D341Med (cell line): ENCODE measurements at places on chromosomes 6 and 20.

GRCh38 chr6:51137777-51138176 lies 319.1 kb downstream of the TFAP2B start:
- no peak for DNase-seq

- DNase-seq = peak; percentile 85
Measured at GRCh38 chr6:35449287-35449881, 2.8 kb upstream of the FANCE start.

GRCh38 chr6:140414966-140415620 lies 1040.6 kb upstream of the CITED2 start:
- DNase-seq = peak; percentile 8

DNA sequence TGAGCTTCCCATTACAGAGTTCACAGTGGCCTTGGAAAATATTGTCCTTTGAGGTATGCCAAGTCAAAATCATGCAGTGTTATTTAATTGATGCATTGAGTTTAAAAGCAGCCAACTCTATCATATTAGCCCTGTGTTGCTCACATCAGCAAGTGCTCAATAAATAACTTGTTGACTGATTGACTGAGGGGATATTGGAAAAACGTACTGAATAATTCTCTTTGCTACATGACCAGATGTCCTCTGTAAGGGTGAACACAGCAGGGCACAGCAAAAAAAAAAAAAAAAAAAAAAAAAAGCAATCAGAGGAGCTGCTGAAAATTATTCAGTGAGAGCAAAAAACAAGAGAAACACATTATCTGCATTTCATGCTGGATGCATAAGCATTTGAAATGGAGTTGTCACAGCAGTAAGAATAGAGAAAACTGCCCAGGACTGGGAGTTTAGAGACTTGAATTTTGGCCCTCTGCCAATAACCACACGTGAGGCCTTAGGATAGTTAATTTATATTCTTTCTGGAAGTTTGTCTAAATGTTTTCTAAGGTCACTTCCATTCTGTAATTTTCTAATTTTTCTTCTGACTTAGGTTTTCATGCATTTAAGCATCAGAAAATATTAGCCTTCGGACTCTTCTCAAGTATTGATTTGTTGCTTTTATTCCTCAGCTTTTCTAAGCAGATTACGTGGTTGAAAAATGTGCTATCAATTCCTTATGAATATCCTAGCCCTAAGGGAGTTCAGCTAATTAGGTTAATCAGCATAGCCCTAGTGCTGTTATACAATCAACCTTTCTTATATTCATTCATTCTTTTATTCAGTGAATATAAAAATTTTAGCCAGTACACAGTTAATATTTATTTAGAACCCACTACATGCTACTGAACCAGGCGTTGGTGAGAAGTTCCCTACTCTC lies 246.8 kb upstream of the STXBP5 start:
- DNase-seq = no peak

- DNase-seq = no peak
Measured at GRCh38 chr20:9130521-9130920, 61.6 kb downstream of the PLCB4 start.

DNA sequence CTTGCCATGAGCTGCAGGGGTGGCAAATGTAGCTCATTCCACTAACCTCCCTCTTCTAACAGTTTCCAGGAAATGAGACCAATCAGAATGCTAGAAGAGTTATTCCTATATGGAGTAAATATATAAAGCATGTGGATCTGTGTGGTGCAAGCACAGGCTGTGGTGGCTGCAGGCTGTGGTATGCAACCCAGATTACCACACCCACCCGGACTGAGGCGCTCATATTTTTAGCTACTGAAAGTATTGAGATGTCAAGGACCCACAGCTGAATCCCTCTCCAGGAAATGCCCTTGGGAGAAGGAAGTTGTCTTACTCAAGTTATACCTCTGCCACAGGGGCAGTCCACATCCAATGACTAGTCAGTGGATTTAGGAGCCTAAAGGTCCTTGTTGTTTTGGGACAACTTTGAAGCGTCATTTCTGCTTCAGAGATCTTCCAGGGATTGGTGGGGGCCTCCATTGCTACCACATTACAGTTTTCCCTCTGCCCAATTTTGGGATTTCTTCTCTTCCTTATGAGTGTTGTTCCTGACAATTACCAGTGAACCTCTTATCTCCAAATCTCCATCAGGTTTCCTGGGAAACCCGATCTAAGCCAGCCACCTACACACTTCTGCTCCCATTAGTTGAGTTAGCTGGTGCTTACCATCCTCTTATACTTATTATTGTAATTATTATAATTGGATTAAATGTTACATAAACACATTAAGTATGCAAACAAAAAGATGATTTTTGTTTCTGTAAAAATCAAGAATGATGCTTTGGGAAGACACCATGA lies 12.1 kb upstream of the REPS1 start:
- DNase-seq = no peak

DNA sequence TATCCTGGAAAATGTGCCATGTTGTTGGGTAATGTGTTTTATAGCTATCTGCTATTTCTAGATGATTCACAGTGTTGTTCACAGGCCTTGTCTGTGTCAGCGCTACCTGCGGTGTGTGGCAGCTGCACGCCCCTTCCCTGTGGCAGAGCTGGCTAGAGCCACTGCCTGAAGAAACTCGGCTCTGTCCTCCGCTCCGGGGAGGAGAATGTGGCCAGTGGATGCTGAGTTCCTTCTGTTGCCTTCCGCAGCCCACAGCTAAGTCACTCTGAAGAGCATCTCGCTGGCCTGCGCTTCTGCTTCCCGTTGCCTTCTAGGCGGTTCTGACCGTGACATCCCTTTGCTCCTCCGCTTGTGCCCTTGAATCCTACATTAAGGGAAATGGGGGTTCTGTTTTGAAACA lies 135.1 kb downstream of the PLG start:
- no peak for DNase-seq

- DNase-seq = no peak
Measured at GRCh38 chr6:155247618-155248007, 16.2 kb upstream of the CLDN20 start.

GRCh38 chr6:57048577-57048976 lies 2.1 kb downstream of the KIAA1586 start:
- DNase-seq = no peak

- no peak for DNase-seq
Measured at GRCh38 chr6:75492386-75493153, 1.0 kb downstream of the FILIP1 start.

DNA sequence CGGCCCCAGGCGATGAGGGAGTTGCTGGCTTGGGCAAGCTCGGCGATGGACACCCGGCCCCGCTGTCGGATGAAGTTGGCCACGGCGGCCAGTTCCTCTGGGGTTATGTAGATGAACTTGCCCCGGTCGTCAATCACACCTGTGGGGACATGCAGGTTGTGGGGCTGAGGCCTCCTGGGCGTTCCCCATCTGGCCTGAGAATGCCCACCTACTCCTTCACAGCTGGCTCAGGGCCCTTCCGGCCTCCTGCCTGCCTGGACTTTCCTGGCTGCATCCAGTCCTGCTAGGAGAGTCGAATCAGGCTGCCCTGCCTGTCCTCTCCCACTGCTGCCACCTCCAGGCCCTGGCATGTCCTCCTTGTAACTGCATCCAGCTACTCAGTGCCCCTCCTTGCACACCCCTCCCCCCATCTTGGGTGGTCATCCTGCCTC lies 13.8 kb downstream of the DDRGK1 start:
- peak; percentile 34 for DNase-seq

- DNase-seq = no peak
Measured at GRCh38 chr20:16083639-16084280, 489.5 kb downstream of the KIF16B start.

DNA sequence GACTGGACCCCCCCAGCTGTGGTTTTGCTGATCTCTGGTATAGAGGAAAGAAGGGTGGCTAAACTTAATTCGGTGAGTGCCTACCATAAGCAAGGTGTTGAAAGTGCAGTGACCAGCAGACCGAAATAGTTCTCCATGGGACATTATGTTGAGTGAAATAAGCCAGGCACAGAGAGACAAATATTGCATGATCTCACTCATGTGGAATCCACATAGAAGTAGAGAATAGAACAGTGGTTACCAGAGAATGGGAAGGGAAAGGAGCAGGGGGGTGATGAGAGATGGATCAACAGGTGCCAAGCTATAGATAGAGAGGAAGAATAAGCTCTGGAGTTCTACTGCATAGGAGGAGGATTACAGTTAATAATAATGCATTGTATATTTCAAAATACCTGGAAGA lies 9.7 kb upstream of the GCNT2 start:
- no peak for DNase-seq

- peak; percentile 17 for DNase-seq
Measured at GRCh38 chr6:68876792-68877493, 241.9 kb downstream of the ADGRB3 start.

DNA sequence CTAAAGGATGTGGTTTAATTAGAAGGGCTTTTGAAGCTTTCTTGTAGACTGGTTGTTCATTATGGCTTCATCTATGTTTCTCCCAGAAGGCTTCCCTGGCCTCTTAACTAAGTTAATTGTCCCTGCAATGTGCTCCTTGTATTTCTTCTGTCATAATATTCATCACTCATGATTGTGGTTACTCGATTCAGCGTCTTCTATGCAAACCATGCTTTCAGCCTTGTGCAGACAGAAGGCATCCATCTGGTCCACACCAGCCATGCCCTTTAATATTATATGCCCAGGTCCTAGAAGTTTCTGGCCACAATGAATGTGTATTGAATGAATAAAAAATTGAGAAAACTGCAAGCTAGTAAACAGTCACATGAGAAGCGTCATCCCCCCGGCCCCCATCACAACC lies 163.2 kb downstream of the KHDC1L start:
- DNase-seq = no peak

DNA sequence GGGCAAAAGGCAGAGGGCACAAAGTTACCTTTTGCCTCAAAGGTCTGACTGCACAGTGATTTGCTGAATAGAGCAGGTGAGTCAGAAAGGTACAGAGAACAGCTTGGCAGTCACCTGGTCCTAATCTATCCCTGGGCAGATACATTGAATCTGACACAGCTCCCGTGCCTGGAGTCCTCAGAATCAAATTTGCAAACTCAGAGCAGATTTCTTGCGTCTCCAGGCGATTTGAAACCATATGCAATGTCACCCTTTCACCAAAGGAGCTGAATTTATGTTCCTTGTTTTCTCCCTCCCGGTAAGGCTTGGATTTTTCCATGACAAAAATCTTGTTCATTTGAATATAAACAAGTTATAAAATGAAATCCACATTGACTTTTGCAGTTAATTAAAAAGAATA lies 81.6 kb upstream of the SNAP25 start:
- no peak for DNase-seq

- DNase-seq = peak; percentile 26
Measured at GRCh38 chr20:45952861-45953260, 18.4 kb downstream of the PCIF1 start.

- no peak for DNase-seq
Measured at GRCh38 chr6:160238278-160238711, 20.3 kb downstream of the SLC22A2 start.

- no peak for DNase-seq
Measured at GRCh38 chr6:74870403-74870802, 335.4 kb downstream of the COL12A1 start.

GRCh38 chr6:11143394-11144371 lies 32.2 kb upstream of the ERVFRD-1 start:
- no peak for DNase-seq

DNA sequence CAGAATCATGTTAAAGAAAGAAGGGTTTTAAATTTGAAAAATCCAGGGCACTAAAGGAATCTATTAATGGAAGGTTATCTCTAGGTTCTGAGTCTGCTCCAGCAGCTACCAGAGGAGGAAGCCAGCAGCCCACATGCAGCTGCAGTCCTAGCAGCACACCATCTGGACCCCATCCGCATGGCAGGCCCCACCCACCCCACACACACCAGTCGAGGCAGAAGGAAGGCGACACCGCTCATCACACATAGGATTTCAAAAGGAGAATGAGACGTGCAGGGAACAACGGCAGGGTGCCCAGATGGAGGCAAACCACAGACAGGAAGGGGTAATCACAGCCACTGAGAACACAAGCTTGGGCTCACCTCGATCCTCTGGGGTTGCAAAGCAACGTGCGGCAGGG lies 78.9 kb downstream of the GINS1 start:
- no peak for DNase-seq

- no peak for DNase-seq
Measured at GRCh38 chr6:135144673-135145062, 36.4 kb upstream of the MYB start.

DNA sequence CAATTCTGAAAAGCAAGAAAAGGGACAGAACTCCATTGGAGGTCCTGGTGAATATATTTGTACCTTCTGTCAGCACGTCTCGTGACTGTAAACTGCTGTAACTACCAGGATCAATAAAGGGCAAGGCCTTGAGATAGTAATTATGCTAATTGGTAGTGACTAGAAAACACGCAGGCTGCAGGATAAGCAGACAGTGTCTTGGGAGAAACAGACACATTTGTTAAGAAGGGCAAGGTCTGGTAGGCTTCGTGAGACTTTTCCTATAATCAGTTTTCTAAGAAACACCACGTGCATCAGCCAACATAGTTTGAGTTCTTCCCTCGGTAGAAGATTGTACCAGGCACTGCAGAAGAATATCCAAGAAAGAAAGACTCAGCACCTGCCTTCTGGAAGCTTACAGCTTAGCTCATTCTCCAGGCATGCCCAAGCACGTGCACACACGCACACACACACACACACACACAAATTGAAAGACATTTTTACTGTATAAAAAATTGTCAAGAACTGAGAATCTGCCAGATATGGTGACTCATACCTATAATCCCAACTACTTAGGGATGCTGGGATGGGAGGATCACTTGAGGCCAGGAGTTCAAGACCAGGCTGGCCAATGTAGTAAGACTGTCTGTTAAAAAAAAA lies 167.0 kb upstream of the SASH1 start:
- DNase-seq = no peak

DNA sequence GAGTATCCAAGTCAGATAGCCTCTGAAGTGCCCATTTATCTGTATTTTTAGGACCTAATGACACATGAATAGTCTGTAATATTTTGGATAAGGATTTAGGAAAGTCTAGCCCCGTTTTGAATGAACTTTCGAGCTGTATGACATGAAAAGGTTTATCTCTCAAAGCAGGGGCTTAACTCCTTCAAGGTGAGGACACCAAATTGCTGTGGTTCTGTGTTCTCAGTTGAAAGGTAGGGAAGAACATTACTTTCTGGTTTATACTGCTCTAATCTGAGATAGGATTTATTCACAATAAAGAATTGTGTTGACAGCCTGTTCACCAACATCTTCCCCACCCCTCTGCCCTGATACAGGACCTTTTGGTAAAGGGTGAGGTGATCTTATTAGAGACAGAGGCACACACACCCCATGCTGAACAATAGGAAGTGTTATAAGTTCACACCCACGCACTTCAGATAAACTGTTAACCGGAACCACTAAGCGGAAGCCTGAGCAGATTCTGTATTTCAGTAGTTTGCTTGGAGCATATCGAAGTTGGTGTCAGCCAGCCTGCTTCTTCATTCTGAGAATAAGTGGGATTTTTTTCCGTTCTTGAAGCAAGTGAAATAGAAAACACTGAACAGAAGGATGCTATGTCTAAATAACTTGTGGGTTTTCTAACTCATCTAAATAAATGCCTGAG lies 223.3 kb downstream of the TMEM242 start:
- no peak for DNase-seq

DNA sequence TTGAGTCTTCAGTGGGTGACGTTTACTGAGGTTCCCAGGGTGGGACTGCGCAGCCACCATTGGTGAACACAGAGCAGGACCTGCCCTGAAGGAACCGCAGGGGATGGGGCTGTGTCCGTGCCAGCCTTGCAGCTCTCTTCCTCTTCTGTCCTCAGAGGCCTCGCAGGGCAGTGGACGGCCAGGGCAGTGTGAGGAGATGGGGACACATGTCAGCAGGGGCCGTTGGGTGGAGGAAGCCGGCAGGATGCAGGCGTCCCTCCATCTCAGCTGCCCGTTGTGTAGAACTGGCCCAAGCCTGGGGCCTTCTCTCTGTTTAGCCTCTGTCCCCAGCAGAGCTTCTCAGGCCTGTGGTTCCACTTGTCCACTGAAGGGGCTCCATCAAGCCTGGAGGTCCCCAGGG lies 53.6 kb upstream of the SMOC2 start:
- no peak for DNase-seq
